Upper lobe of right lung (tissue), 1 donor: ENCODE measurements at places on chromosomes 2 and 18.

DNA sequence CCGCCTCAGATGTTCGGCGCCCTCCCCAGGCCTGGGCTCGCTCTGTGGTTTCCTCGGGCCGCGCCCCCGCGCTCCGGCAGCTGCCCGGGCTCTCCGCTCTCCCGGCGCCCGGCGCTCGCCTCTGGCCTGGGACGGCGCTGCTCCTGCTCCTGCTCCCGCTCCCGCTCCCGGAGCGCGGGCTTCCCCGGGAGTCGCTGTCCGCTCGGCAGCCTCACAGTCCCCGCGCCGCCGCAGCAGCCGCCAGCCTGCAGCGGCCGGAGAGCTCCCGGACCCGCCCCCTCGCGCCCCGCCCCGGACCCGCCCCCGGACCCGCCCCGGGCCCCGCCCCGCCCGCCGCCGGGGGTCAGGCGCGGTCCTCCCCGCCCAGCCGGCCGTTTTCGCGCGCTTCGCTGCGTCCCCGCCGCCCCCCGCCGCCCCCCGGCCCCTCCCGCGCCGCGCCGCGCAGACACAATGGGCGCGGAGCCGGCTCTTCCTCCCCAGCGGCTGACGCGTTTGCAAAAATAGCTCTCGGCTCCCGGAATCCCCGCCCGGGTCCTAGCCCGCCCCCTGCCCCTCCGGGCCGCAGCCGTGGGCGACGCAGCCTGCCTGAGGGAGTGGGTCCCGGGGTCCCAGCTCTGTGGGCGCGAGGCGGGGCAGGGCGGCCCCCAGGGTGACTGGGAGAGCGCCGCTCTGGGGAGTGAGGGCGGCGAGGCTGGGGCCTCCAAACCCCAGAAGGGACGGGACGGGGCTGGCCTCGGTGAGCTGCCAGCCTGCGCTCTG, at the start of gene ARL4C:
Gene ARL4C (minus strand): TSS at position 247 of the 759 bp plus-strand sequence. CDS start 495 bp downstream, outside the sequence.
- peaks cover 27% of the 10 kb centered on the region for H3K4me1 ChIP-seq
- peak within 1 kb of the TSS; percentile 75 for H3K4me3 ChIP-seq
- DNase-seq = peak; percentile 82
- H3K27me3 ChIP-seq = no peaks in the 10 kb centered on the region
- peak within 1 kb of the TSS; percentile 78 for H3K27ac ChIP-seq

DNA sequence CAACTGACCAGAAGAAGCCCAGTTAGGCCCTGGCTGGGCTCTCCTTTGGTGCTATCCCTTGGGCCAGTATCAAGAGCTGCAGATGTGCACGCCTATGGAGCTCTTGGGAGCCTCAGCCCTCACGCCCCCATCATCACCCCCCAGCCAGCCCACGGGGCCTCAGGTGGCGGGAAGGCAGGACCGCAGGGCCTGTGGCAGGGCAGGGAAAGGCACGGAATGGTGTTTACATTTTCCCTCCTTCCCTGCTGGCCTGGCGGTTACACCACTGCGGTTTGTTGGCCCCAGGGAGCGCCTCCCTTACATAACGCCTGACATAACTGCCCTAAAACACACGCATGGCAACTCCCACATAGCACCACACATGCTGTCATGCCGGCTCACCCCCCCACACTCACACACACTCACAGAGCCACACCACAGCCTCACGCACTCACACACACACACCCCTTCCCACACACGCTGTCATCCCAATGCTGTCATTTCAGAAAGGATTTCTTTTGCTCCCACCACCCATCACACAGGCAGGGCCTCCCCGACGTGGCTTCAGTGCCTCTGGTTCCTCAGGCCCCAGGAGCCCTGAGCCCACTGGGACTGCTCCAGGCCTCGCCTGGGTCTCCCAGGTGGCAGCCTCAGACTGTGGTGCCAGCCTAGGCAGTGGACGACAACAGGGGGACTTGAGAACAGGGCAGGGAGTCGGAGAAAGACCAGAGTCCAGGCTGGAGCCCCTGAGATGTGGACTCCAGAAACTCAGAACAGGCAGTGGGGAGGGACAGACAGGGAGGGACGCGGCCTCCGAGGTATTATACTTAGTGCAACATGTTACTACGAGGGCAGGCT, 15.7 kb downstream of the ZFP36L2 start:
- peak overlapping the region; percentile 65 for H3K27ac ChIP-seq
- no peak overlapping the region for H3K4me3 ChIP-seq

DNA sequence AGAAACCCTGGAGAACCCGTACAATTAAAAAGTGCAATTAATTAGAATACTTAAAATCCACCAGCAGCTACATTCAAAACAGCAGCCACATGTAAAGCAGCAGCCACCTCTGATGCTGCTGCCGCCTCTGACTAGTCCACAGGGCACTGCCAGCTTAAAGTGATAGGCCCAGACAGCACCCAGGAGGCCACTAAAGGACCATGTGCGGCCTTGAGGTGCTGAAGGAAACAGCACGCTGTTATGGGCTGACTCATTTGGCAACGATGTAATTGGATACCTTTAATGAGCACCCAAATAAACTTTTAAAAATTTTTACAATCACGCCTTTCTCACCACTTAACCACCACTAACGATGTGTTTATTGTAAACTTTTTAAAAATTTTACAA, 209.3 kb upstream of the NCKAP5 start:
- no peaks in the 10 kb centered on the region for H3K27me3 ChIP-seq
- no peaks in the 10 kb centered on the region for H3K36me3 ChIP-seq
- no peak overlapping the region for H3K27ac ChIP-seq
- peaks cover 12% of the 10 kb centered on the region for H3K4me1 ChIP-seq
- DNase-seq = no peak

DNA sequence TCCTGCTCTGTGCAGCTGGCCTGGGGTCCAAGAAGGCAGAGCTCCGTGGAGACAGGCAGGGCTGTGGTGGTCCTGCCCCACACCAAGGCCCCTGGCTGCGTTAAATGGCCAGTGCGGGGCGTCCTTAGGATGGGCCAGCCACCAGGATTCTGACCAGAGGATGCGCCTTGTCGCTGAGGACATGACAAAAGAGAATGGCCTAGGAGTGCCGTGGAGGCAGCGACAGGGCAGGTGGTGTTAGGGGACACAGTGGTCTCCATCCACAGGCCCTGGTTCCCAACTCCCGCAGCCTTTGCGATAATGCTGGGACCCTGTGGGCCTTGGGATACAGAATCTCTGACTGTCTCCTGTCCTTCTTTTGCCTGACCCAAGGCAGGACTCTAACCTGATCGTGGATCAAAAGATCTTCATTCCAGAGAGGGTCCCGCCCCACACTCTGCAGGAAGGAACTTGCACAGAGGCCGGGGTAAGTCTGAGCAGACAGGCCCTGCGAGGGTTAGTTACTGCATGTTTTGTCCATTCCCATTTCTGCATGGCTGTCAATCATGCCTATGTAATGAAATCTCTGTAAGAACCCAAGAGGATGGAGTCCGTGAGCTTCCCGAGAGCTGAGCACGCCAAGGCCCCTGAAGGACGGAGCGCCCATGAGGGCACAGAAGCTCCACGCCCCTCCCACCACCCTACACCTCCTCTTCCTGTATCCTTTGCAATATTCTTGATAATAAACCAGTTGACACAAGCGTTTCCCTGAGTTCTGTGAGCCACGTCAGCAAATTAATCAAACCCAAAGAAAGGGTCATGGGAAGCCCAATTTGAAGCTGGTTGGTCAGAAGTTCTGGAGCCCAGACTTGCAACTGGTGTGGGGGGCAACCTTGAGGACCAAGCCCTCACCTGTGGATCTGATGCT, 251.5 kb upstream of the SALL3 start:
- peak; percentile 25 for DNase-seq
- H3K27me3 ChIP-seq = no peaks in the 10 kb centered on the region
- no peaks in the 10 kb centered on the region for H3K4me1 ChIP-seq
- H3K4me3 ChIP-seq = no peak overlapping the region
- H3K36me3 ChIP-seq = no peaks in the 10 kb centered on the region

GRCh38 chr2:160269365-160269764, 69.3 kb upstream of the ITGB6 start:
- H3K4me1 ChIP-seq = peaks cover 25% of the 10 kb centered on the region
- H3K27me3 ChIP-seq = no peaks in the 10 kb centered on the region
- H3K27ac ChIP-seq = peak overlapping the region; percentile 95
- H3K36me3 ChIP-seq = peaks cover 18% of the 10 kb centered on the region
- peak overlapping the region; percentile 55 for H3K4me3 ChIP-seq
